NCI-H1417 (cell line): ENCODE measurements at places on chromosomes 6 and 20.

DNA sequence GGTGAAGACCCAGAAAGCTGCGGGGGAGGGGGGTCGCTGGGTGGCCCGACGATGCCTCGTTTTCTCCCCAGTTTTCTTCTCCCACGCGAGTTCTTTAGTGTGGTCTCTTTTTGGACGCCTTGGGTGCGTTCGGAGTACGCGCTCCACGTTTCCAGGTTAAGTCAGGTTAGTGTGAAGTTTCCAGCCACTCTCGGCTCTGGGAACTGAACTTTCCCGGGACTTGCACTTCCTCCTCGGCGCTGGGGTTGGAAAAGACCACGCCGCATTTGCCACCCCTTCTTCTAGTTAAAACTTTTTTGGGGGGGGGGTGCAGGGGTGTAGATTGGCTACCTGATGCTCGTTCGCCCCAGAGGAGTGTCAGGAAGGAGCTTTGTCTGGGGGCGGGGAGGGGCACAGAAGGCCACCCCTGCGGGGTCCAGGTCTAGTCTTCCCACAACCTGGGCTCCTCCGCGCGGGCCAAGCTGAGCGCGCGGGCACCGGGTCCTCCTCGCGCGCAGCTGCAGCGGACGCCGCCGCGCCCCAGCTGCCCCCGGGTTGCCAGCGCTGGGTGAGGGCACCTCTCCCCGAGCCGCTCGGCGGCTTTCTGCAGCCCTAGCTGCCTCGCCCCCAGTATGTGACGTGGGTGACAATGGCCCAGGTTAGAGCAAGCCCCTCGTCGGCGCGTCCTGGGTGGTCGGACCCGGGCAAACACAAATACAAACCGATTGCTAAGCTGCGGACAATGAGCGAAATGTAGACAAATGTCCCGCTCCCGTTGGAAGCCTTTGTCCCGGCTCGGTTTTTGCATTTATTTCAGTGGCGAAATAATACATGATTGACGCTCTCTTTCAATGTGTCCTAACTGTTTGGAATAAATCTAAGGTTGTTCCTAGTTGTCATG lies 1.7 kb upstream of the NKX2-2 start:
- no peak for DNase-seq

GRCh38 chr20:47843886-47844567 lies 58.7 kb upstream of the SULF2 start:
- DNase-seq: no peak

DNA sequence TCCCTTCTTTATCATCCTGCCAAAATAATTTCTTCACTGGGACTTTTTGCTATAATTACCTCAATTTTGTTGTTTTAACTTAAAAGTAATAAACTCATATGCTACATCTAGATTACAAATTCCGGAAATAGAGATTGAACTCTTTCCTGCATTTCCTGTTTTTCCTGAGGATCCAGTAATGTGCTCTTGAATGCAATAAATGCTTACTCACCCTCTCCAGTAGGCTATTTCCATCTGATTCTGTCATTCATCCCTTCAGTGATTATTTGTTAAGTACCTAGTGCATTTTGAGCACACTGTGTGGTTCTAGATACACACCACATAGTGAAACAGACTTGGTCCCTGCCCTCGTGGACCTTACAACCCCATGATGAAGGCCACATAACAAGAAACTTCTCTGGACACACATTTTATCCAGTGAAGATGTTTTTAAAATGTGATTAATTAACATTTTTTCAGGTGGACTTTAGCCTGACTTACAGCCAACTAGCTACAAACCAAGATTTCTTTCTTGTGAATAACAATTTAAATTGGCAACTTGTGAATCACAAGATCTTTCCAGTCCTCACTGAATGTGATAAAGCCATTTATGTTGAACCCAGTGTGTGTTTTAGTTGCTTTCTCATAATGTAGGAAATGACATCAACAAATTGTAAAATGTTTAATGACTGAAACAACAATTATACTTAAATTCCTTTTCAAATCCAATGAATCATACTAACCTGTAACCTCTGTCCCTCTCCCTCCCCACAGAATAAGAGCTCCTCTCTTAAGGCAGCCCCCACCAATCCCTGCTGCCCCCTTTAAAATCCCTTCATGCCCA lies 272.3 kb downstream of the KHDC1L start:
- no peak for DNase-seq

DNA sequence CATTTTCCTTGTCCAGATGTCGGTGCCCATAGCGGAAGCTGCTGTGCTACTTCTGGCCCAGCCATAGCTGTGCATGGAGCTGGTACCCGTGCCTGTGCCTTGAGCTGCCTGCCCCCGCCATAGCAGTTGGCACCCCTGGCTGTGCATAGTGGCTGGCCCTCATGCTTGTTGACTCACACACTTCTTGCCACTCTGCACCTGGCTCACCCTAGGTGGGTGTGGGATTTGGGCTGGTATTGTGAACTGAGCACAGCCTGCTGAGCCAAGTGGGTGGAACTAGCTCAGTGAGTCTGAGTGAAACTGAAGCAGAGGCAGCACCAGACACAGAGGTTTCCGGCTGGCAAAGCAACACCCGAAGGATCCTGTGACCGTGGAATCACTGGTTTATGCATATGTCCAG lies 689.5 kb upstream of the EYS start:
- DNase-seq: no peak

DNA sequence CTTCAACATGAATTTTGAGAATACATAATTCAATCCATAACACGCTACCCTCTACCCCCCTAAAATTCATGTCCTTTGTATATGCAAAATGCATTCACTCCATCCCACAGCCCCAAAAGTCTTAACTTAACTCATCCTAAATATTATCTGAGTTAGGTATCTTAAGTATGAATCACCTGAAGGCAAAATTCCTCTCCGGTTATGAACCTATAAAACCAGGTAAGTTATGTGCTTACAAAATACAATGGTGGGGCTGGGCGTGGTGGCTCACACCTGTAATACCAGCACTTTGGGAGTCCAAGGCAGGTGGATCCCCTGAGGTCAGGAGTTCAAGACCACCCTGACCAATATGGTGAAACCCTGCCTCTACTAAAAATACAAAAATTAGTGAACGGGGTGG lies 23.5 kb upstream of the PRSS35 start:
- DNase-seq: no peak

DNA sequence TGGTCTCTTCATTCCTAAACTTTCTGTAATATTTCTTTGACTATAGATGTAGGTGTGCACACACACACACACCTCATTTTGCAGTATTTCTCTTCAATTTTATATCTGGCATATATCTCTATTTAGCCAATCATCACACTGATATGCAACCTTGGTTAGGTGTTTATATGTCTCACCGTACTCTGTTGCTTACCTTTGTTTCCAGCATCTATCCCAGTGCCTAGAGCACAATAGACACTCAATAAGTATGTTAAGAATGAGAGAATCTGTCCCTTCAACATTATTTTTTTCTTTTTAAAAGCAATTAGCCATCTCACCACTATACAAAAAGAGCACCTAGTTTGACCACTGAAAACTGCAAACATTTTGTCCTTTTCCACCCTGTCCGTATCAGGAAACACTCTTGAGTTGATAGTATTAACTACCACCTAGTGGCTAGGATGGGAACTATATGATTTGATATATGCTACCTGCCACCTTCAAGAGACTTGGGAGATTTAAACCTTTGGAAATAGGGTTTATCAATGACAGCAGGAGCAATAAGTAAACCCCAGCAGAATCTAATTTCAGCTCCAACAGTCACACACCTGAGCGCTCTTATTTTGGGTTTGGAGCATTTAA lies 48.7 kb upstream of the RSPO3 start:
- DNase-seq: no peak

GRCh38 chr20:4811661-4812181 lies 90.0 kb downstream of the PRND start:
- DNase-seq: no peak

DNA sequence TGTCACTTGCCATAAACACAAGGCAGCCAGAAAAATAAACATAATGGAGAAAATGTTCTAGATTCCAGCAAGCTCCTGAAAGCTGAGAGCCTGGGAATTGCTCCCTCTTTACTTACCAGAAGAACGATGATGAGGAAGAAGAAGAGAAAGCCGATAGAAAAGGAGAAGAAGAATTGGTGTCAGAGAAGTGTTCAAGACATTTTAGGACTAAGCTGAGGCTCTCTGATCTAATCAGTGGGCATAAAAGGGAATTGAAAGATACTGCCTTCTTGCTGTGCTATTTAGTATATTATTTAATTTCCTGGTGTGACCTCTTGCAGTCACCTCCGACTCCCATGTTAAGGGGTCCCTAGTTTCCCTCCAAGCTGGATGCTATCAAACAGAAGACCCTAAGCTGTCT lies 316.6 kb upstream of the JARID2 start:
- no peak for DNase-seq

DNA sequence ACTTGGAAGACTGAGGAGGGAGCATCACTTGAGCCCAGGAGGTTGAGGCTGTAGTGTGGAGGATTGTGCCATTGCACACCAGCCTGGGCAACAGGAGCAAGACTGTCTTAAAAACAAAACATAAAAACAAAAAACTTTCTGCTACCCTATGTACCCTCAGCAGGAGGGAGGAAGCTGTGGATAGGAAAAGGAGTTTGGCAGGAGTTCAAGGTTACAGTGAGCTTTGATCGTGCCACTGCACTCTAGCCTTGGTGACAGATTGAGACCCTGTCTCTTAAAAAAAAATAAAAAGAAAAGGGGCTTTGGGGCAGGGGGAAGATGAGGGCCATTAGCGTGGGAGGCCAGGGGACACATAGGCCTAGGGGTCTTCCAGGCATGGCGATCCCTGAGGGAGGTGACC lies 135.7 kb downstream of the DHX35 start:
- DNase-seq: no peak
